ENCODE measurements at places on chromosomes 1 and 21. TPM values are rescaled to one million over a fixed set of nuclear protein-coding genes. Genes with fewer than 3 reads are reported as not detected.
A peak's percentile ranks its signal among the peaks of the same experiment; 100 is the strongest.

GRCh38 chr1:115056395-115056798 lies 26.8 kb downstream of the TSHB start:
- H3K27ac ChIP-seq = no peak overlapping the region
- DNase-seq = no peak
- H3K27me3 ChIP-seq = no peaks in the 10 kb centered on the region

GRCh38 chr1:174696026-174696821 lies 248.5 kb downstream of the GPR52 start:
- H3K27me3 ChIP-seq = no peaks in the 10 kb centered on the region
- H3K4me3 ChIP-seq = no peak overlapping the region
- DNase-seq = no peak
- no peak overlapping the region for H3K27ac ChIP-seq
- H3K4me1 ChIP-seq = no peaks in the 10 kb centered on the region

The NEK2 gene
- not detected for total RNA-seq

The SNRNP40 gene
- 19.1 TPM for total RNA-seq

GRCh38 chr21:34946385-34946840 lies 102.7 kb downstream of the RUNX1 start:
- no peak for DNase-seq
- no peaks in the 10 kb centered on the region for H3K4me1 ChIP-seq
- H3K36me3 ChIP-seq = no peaks in the 10 kb centered on the region

The TNFRSF25 gene
- total RNA-seq = 1.9 TPM

GRCh38 chr1:191870490-191870889 lies 287.8 kb upstream of the RGS18 start:
- H3K4me3 ChIP-seq = no peak overlapping the region
- no peak overlapping the region for H3K27ac ChIP-seq
- H3K4me1 ChIP-seq = no peaks in the 10 kb centered on the region
- no peaks in the 10 kb centered on the region for H3K27me3 ChIP-seq

GRCh38 chr1:93591676-93592550 lies 89.7 kb downstream of the BCAR3 start:
- H3K36me3 ChIP-seq = no peaks in the 10 kb centered on the region
- peak overlapping the region; percentile 76 for H3K27ac ChIP-seq
- DNase-seq = peak; percentile 22
- H3K4me3 ChIP-seq = no peak overlapping the region
- no peaks in the 10 kb centered on the region for H3K27me3 ChIP-seq
- H3K4me1 ChIP-seq = peaks cover 74% of the 10 kb centered on the region

Data from psoas muscle (tissue), 8 donors.